Activated T-helper 1 cell treated with anti-CD3 and anti-CD28 coated beads, Interleukin-12 subunit alpha, Interleukin-12 subunit beta, Interleukin-2, Interleukin-4 antibody, amounts not matched to agents 30 ng/mL and 10 ng/mL and 1 ng/mL, durations not matched to agents 14 hours and 24 hours and 36 hours (primary cell): ENCODE measurements at places on chromosomes 2 and 18. TPM values are rescaled to one million over a fixed set of nuclear protein-coding genes. Genes with fewer than 3 reads are reported as not detected.

MEP1B gene
- total RNA-seq: 0.20 TPM in 1 of 2 replicates, not detected in the other

ST8SIA5 gene
- not detected in 2 replicates for total RNA-seq

CASP8 gene
- total RNA-seq: 40.5 and 40.6 TPM in 2 replicates

RIT2 gene
- not detected in 2 replicates for total RNA-seq

NMS gene
- not detected in 2 replicates for total RNA-seq

RFX8 gene
- total RNA-seq: 0.78 and 1.2 TPM in 2 replicates

MLPH gene
- not detected in 2 replicates for total RNA-seq

ZSWIM2 gene
- total RNA-seq: not detected in 2 replicates

ERFE gene
- 0.20 TPM in 1 of 2 replicates, not detected in the other for total RNA-seq

TXNDC2 gene
- 0.26 TPM in 1 of 2 replicates, not detected in the other for total RNA-seq

GKN1 gene
- not detected in 2 replicates for total RNA-seq

BBS5 gene
- 3.3 and 3.6 TPM in 2 replicates for total RNA-seq

CDH2 gene
- total RNA-seq: 0.10 and 0.16 TPM in 2 replicates

IL1A gene
- 7.5 and 7.8 TPM in 2 replicates for total RNA-seq

PLB1 gene
- total RNA-seq: 0.75 and 1.2 TPM in 2 replicates

STK16 gene
- 30.1 and 30.6 TPM in 2 replicates for total RNA-seq

ITGA4 gene
- total RNA-seq: 98.5 and 118 TPM in 2 replicates

TMEM182 gene
- 2.1 and 4.4 TPM in 2 replicates for total RNA-seq

TLX2 gene
- 1.2 and 1.5 TPM in 2 replicates for total RNA-seq

CIB4 gene
- total RNA-seq: not detected in 2 replicates

DUSP19 gene
- total RNA-seq: 1.0 and 1.7 TPM in 2 replicates

RTP5 gene
- total RNA-seq: not detected in 2 replicates

PRSS56 gene
- not detected in 2 replicates for total RNA-seq

ALK gene
- not detected in 2 replicates for total RNA-seq

CYP27C1 gene
- total RNA-seq: not detected in 2 replicates

CHRNA1 gene
- not detected in 2 replicates for total RNA-seq

NETO1 gene
- not detected in 2 replicates for total RNA-seq

SNRPD1 gene
- 170 and 173 TPM in 2 replicates for total RNA-seq

CNGA3 gene
- not detected in 2 replicates for total RNA-seq

SP9 gene
- not detected in 2 replicates for total RNA-seq

PLGLB1 gene
- total RNA-seq: 0.59 and 1.1 TPM in 2 replicates

C2orf69 gene
- 16.6 and 18.0 TPM in 2 replicates for total RNA-seq

KATNAL2 gene
- total RNA-seq: 0.26 and 0.27 TPM in 2 replicates

AQP12A gene
- total RNA-seq: not detected in 2 replicates

ELOA2 gene
- not detected in 2 replicates for total RNA-seq

CNRIP1 gene
- total RNA-seq: not detected in 2 replicates

PLCD4 gene
- total RNA-seq: 0.54 and 0.62 TPM in 2 replicates

DYNAP gene
- not detected in 2 replicates for total RNA-seq

SERPINB3 gene
- not detected in 2 replicates for total RNA-seq

MAP3K19 gene
- not detected in 2 replicates for total RNA-seq

SPR gene
- total RNA-seq: 10.9 and 11.2 TPM in 2 replicates

INHA gene
- not detected in 2 replicates for total RNA-seq

SCYGR8 gene
- total RNA-seq: not detected in 2 replicates
